ENCODE measurements at places on chromosomes 16 and 17.

GRCh38 chr16:3745751-3746355, 28.5 kb upstream of the TRAP1 start:
- no peak for DNase-seq

DNA sequence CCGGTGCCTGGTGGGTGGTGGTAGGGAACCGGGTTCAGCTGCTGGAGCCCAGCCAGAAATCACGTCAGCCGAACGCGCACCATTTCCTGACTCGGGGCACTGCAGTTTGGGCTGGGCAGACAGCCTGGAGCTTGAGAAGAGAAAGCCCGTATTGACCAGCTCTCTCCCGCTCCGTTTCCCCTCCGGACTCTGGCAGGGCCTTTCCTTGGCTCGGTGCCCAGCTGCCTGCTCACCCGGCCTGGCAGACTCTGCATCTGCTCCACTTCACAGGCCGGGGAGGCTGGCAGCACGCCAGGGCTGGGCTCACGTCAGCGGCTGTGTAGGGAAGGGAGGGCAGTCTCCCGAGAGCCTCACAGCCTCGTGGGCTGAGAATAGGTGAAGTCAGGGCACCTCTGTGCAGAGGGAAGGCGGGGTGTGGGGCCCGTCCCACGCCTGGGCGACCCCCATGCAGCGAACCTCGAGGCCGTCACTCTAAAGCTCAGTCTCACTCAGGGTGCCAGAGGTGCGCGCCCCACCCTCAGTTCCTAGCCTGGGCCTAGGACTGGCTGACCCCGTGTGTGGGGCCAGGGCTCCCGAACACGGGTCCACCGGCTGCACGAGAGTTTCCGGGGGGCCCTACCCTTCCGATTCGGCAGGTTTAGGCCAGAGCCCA, 59.1 kb downstream of the OR1D5 start:
- peak; percentile 34 for DNase-seq

DNA sequence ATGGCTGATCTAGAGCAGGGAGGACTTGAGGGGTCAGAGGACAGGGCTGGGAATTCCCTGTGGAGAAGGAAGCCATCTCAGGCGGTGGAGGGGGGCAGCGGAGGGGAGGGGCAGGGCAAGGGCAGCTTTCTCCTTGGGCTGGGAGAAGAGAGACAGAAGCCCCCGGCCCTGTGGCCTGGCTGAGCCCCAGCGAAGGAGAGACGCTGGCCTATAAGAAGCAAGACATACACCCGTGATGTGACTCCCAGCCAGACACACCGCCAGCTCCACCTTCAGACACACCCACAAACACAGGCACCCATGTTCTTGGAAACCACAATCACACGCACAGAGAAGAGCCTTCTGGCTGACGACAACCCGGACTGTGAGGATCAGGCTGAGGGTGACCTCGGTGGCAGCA, 10.0 kb downstream of the TRPV3 start:
- no peak for DNase-seq

- DNase-seq, result no peak
Observed at GRCh38 chr16:21223787-21224186, 9.7 kb upstream of the ANKS4B start.

DNA sequence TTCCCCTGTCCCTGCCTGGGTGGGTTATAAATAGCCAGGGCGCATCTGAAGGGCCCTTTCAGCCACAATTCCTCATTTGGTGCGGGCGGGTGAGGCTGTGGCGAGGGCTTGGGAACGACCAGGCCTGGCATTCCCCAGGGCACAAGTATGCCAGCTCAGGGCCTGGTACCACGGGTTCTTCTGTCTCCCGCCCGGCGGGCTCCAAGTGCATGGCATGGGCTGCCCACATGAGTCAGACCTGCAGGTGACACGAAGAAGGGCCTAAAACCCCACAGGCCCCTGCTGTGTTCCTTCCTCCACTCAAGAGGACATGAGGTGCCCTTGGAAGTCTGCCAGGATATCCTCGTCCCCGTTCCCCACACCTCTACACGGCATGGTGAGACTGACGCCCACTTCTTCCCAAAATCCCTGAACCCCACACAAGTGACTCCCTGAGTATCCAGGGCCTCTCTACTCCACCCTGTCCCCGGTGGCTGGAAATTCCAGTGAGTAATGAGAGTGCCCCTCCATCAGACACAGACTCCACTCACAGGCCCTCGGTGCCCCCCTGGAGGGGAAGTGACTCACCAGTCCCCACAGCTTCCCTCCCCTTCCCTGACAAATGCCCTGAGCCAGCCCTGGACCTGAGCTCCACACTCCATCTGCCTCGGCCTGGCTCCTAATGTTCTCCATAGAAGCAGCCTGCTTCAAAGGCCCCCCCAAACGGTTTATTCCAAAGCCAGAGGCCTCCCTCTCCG, 68.8 kb downstream of the ABR start:
- DNase-seq, result no peak

GRCh38 chr16:78704416-78704815, 605.0 kb downstream of the WWOX start:
- DNase-seq, result no peak

GRCh38 chr16:88831838-88832237, 20.1 kb upstream of the APRT start:
- no peak for DNase-seq

- no peak for DNase-seq
Observed at GRCh38 chr17:42286411-42287221, 1.7 kb upstream of the STAT5A start.

DNA sequence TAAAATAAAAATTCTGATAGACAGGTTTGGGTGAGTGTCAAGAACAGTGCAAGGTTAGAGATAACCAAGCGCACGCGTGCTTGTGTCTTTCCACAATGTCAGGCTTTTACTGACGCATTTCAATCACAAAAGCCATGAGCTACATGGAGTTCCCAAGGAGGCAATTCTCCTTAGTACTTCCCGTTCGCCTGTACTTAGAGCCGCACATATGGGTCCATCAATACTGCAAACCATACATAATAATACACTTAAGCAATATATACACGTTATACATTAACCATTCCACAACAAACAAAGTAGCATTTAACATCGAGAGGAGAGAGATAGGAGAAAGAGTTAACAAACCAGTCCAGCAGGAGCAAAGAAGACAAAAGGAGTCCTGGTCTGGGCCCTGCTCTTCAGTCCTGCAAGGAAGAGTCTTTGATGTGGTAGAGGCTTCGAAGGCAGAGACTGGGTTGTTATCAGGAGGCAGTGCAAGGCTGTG, 11.9 kb upstream of the GPRC5C start:
- DNase-seq, result no peak
